ENCODE measurements at places on chromosomes 12 and 14. TPM values are rescaled to one million over a fixed set of nuclear protein-coding genes. Genes with fewer than 3 reads are reported as not detected.

The BCAT1 gene
- 401 TPM for total RNA-seq

DNA sequence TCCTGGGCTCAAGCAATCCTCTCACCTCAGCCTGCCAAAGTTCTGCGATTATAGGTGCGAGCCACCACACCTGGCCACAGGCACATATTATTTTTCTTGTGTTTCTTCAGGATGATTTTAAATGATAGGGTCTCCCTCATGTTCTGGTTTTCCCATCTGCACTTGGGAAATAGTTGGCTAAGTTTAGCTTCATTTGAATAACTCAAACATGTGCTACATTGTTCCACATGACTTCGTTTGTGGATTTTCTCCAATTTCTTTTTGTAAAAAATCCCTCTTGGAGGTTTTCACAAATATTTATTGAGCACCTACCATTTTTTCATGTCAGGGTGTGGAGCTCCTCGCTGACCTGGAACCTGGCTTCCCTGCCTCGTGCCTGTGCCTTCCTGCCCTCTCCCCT lies 55.2 kb upstream of the GNPNAT1 start:
- DNase-seq: no peak
- peaks cover 15% of the 10 kb centered on the region for H3K4me1 ChIP-seq
- H3K36me3 ChIP-seq: no peaks in the 10 kb centered on the region
- H3K27me3 ChIP-seq: peaks cover 8% of the 10 kb centered on the region

DNA sequence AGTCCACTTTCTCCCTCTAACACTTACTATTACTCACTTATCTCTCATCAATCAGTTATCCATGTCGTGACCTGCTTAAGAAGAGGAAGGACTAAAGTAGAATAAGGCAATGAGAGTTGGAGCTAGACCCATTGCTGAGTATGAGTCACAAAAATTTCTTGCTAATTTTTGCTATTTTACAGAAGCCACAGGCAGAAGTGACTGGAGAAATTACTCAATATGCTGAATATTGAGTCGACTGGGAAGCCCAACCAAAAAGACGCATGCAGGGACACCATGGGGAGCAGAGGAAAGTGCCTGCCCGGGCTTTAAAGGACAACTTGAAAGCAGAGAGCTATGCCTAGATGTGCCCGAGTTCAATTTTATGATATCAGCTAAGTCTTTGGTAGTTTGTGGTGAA lies 115.4 kb upstream of the FOXG1 start:
- no peaks in the 10 kb centered on the region for H3K4me1 ChIP-seq
- no peaks in the 10 kb centered on the region for H3K36me3 ChIP-seq
- no peak overlapping the region for H3K4me3 ChIP-seq
- H3K27ac ChIP-seq: no peak overlapping the region
- no peak for DNase-seq

DNA sequence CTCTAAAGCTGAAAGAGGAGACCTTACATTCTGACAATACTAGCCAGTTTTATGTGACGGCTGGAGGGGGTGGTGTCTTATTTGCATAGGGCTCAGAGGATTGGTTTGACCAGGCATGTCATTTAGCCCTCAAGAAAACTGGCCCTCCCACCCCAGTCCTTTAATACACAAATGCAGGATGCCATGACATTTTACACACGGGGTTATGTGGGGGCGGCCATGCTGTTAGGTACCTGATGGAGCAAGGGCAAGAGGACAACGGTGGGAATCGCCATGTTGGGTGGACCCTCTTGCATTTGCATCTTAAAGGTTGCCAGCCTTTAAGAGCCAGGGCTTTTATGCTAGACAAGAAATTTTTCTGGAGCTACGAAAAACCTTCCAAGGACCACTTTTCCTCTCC lies 23.3 kb downstream of the MDM2 start:
- H3K4me1 ChIP-seq: peaks cover 12% of the 10 kb centered on the region
- no peaks in the 10 kb centered on the region for H3K36me3 ChIP-seq
- H3K27ac ChIP-seq: no peak overlapping the region
- DNase-seq: no peak

GRCh38 chr12:113089839-113090238 lies 33.3 kb downstream of the DTX1 start:
- no peak for DNase-seq
- H3K4me3 ChIP-seq: no peak overlapping the region
- no peaks in the 10 kb centered on the region for H3K36me3 ChIP-seq
- H3K27ac ChIP-seq: no peak overlapping the region

The PLCZ1 gene
- not detected for total RNA-seq

- no peak overlapping the region for H3K27ac ChIP-seq
- no peak for DNase-seq
- H3K36me3 ChIP-seq: no peaks in the 10 kb centered on the region
- no peak overlapping the region for H3K4me3 ChIP-seq
Observed at GRCh38 chr14:37862263-37862662, 266.8 kb downstream of the TTC6 start.

- no peak for DNase-seq
- no peak overlapping the region for H3K4me3 ChIP-seq
- no peaks in the 10 kb centered on the region for H3K36me3 ChIP-seq
- no peaks in the 10 kb centered on the region for H3K4me1 ChIP-seq
- no peak overlapping the region for H3K27ac ChIP-seq
Observed at GRCh38 chr12:31246470-31246850, 79.5 kb downstream of the SINHCAF start.

- no peaks in the 10 kb centered on the region for H3K36me3 ChIP-seq
- H3K27me3 ChIP-seq: peaks cover 2% of the 10 kb centered on the region
- no peak overlapping the region for H3K4me3 ChIP-seq
- H3K27ac ChIP-seq: no peak overlapping the region
- H3K4me1 ChIP-seq: no peaks in the 10 kb centered on the region
Observed at GRCh38 chr14:33545696-33546095, 405.2 kb downstream of the EGLN3 start.

The ZNF26 gene
- total RNA-seq: 15.9 TPM

DNA sequence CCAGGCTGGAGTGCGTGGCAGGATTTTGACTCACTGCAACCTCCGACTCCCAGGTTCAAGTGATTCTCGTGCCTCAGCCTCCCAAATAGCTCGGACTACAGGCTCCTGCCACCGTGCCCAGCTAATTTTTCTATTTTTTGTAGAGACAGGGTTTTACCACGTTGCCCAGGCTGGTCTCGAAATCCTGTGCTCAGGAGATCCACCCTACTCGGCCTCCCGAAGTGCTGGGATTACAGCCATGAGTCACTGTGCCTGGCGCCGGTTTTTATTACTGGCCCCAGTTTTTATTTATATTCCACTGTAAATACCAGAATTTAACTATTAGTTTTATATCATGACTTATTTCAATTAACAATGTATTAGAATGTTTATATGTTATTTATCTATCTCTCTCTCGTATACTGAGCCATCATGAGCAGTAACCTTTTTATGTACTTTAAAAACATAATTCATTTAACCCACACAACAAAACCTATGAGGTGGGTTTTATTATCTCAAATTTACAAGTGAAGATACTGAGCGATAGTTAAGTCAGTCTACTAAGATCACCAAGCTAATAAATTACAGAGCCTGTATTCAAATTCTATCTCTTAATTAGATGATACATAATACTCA lies 47.8 kb downstream of the HECTD1 start:
- H3K27me3 ChIP-seq: no peaks in the 10 kb centered on the region
- no peak overlapping the region for H3K27ac ChIP-seq
- DNase-seq: no peak
- no peaks in the 10 kb centered on the region for H3K36me3 ChIP-seq
- H3K4me1 ChIP-seq: no peaks in the 10 kb centered on the region
- H3K4me3 ChIP-seq: no peak overlapping the region

- H3K27me3 ChIP-seq: peaks cover 2% of the 10 kb centered on the region
- no peaks in the 10 kb centered on the region for H3K4me1 ChIP-seq
- H3K27ac ChIP-seq: no peak within 1 kb of the TSS
- H3K36me3 ChIP-seq: no peaks in the 10 kb centered on the region
Observed at GRCh38 chr12:89524541-89525304, at the start of gene GALNT4. Gene GALNT4, minus strand, starts transcription at chr12:89524796. Its CDS starts 247 bp downstream, at chr12:89524549.

The KCNK10 gene
- 2.8 TPM for total RNA-seq

The FOXN4 gene
- 0.61 TPM for total RNA-seq

DNA sequence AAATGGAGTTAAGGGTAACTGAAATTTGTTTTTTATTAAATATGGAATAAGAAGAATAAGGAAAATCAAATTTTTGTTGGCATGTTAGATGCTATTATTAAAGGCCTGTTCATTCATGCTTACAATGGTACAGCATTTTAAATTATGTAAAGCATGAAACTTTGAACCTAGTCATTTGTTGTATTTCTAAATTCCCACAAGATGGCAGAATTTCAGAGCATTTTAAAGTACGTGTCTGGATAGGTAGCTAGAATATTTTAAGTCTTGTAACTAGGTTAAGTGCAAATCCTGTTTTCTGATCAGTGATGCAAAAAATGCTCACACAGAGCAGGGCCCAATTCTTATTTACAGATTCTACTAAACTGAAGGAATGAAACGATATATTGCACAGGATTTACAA lies 585.6 kb upstream of the MIS18BP1 start:
- H3K27me3 ChIP-seq: no peaks in the 10 kb centered on the region
- no peaks in the 10 kb centered on the region for H3K36me3 ChIP-seq
- DNase-seq: no peak

The ACSS3 gene
- 3.6 TPM for total RNA-seq

DNA sequence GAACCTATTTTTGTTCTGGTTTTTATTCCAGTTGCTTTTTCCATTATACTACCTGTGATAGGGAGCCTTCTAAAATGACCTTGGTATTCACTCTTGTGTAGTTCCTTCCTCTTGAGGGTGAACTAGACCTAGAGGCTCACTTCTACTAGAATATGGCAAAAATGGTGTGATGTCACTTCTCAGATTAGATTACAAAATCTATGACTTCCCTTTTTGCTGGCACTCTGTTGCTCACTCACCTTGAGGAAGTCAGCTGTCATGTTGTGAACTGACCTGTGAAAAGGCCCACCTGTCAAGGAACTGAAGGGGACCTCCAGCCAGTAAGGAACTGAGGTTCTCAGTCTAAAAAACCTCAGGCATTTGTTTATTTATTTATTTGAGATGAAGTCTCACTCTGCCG lies 5.7 kb downstream of the MIPOL1 start:
- no peak overlapping the region for H3K4me3 ChIP-seq
- H3K4me1 ChIP-seq: no peaks in the 10 kb centered on the region
- H3K27ac ChIP-seq: no peak overlapping the region
- no peaks in the 10 kb centered on the region for H3K27me3 ChIP-seq
- peaks cover 14% of the 10 kb centered on the region for H3K36me3 ChIP-seq

GRCh38 chr14:72057701-72058285 lies 125.6 kb downstream of the RGS6 start:
- no peak overlapping the region for H3K4me3 ChIP-seq
- H3K27me3 ChIP-seq: no peaks in the 10 kb centered on the region
- H3K4me1 ChIP-seq: no peaks in the 10 kb centered on the region

DNA sequence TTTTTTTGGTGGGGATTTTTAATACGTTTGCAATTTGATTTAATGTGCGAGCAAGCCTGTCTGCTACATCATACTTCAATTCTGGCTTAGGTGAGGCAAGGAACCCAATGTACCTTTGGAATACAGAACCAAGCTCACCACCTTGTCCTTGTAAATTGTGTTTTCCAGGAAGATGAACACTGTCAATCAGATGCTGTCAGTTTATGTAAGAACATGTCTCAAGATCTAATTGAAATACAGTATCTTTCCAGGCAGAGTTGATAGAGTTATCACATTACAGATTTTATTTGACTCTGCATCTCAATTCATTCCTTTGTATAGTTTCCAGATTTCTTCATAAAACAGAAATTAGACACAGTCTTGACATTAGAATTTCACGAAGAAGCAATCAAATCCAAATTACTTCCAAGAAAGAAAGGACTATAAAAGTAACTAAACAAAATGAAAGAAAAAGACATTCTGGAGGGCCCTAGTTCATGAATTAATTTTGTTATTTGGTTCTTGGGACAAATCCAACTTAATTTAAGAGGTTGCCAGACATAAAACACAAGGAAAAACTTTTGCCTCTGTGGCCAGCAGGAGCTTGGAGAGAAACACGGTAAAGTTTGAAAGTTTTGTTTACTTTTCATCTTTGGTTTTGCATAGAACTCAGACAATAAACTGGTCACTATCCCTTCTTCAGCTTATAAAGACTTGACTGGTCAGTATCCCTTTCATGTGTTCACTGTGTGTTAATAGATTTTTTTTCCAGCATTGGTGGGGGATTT lies 16.4 kb upstream of the MED13L start:
- H3K27me3 ChIP-seq: peaks cover 2% of the 10 kb centered on the region
- no peak overlapping the region for H3K4me3 ChIP-seq
- H3K27ac ChIP-seq: no peak overlapping the region
- H3K36me3 ChIP-seq: no peaks in the 10 kb centered on the region

The DACT1 gene
- total RNA-seq: 39.9 TPM

GRCh38 chr12:27347779-27348178 lies 15.1 kb downstream of the BMAL2 start:
- no peaks in the 10 kb centered on the region for H3K4me1 ChIP-seq
- H3K27ac ChIP-seq: no peak overlapping the region
- H3K4me3 ChIP-seq: no peak overlapping the region
- no peaks in the 10 kb centered on the region for H3K27me3 ChIP-seq
- H3K36me3 ChIP-seq: no peaks in the 10 kb centered on the region

The LMO3 gene
- total RNA-seq: 0.78 TPM

GRCh38 chr12:5884866-5885265 lies 60.2 kb downstream of the ANO2 start:
- H3K36me3 ChIP-seq: no peaks in the 10 kb centered on the region
- H3K27ac ChIP-seq: no peak overlapping the region
- H3K4me3 ChIP-seq: no peak overlapping the region
- H3K4me1 ChIP-seq: no peaks in the 10 kb centered on the region
- H3K27me3 ChIP-seq: peaks cover 2% of the 10 kb centered on the region

DNA sequence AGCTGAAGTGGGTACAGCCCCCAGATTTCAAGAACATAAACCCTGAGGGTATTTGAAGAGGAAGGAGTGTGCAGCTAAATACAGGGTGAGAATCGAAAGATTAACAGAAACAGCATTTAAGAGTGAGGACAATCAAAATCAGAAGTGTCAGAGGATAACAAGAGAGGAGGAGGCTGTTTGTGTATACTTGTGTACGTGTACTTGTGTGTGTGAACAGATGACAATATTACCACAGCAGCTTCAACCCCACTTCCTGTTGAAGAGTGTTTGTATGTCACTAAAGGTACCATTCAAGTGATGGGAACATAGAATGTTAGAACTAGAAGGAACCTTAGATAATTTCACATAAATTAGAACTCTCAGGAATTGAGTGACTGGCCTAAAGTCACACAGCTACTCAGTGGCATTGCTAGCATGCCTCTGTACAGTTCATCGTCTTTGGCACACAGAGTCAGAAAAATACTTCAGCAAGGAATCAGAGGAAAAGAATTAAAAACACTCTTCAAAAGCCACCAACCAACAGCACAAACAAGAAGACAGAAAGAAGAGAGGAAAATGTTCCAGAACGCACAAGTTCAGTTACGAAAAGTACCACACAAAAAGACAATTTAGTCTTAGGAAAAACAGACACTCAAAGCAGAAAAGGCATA lies 164.3 kb upstream of the BCL2L14 start:
- H3K4me1 ChIP-seq: no peaks in the 10 kb centered on the region
- H3K27ac ChIP-seq: no peak overlapping the region

GRCh38 chr12:127064207-127064606 lies 1202.8 kb upstream of the TMEM132C start:
- H3K27me3 ChIP-seq: no peaks in the 10 kb centered on the region
- no peak overlapping the region for H3K27ac ChIP-seq
- H3K4me3 ChIP-seq: no peak overlapping the region
- H3K4me1 ChIP-seq: no peaks in the 10 kb centered on the region
- H3K36me3 ChIP-seq: no peaks in the 10 kb centered on the region

The PTCSC3 gene
- total RNA-seq: not detected

All from glutamatergic neuron (in vitro differentiated cells).